ENCODE measurements at places on chromosomes 3 and 15.

DNA sequence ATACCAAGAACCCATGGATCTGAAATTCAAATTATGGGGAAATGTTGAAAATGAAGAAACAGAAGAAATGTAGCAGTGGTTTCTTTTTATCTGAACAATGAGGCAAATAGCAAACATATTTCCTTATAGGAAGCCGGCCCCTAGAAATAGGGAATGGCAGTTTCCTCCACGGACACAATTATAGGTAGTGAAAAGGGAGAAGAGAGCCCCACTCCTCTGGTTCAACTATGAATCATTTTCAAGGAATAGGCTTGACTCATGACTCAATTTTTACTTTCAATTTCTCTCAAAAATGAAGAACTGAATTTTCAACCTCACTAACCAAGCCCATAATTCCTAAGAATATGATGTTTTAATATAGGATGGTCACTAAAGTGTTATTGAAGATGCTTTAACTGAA is 243.1 kb downstream of the MECOM start:
- no peak for DNase-seq

- no peak for DNase-seq
These were observed 45.0 kb upstream of the FAH start for GRCh38 chr15:80107774-80108173.

DNA sequence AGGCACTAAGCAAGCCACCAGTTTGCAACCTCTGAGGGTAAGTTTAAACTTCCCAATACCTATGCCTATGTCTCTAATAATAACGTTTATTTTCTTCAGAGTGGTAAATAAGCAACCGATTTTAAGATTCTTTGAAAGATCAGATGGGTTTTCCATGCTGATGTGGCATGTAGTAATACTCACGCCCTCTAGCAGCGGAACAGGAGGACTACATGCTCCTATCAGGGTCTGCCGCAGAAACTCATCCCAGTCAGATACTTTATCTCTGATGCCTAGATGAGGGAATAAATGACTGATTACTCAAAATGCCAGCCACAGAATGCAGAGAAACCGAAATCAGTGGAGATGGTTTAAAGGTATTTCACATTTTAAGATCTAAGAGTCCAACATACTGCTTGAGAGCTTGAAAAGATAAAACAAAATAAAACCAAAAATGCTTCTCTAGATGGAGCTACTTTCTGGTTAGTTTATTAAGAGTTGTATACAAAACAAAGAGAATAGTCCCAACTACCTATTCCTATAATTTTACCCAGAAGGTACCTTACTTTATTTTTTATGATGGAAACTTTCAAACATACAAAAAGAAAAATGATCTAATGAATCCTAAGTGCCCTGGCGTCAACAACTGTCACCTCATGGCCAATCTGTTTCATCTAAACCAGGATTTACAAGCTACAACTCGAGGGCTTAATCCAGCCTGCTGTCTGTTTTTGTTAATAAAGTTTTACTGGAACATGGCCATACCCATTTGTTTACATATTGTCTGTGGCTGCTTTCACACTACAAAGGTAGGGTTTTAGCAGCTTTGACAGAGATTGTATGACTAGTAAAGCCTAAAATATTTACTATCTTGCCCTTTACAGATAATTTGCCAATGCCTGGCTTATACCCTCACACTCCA is 37.5 kb upstream of the STIMATE start:
- no peak for DNase-seq

- no peak for DNase-seq
These were observed 314.4 kb downstream of the SHQ1 start for GRCh38 chr3:72533591-72534473.

DNA sequence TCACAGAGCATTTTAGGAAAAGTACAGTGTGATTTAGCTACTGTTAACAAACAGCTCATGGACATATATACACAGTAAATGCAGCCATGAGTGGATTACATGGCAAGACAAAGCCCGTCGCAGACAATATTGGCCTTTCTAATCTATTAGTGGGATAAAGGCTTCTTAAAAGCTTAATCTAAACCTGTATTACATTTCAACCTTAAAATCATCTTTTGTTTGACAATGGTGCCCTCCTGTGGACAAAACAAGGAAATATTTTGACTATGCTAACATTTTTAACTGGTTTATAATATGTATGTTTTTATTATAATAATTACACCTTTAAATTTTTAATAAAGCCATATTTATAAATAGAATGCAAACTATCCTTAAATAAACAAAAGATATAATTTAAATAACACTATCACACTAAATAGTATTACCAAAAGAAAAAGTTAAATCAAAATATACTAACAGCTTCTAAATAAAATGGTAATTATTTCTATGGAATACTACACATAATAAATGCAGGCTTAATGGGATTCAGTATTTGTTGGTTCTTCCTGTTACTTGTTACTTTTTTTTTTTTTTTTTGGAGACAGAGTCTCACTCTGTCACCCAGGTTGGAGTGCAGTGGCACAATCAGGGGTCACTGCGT is 38.6 kb downstream of the TAFA4 start:
- DNase-seq: no peak

DNA sequence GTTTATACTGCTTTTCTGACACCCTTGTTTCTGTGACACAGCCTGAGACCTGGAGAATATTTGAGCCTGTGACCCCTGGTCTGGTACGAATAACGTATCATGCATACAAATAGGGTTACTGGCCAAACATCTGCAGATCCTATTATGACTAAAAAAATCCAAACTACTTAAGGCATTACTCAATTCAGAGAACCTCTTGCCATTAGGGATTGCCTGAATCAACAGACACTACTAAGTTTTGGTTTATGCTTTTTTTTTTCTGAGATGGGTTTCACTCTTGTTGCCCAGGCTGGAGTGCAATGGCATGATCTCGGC is 35.4 kb downstream of the OSBPL10 start:
- DNase-seq: no peak

- DNase-seq: no peak
These were observed 82.8 kb upstream of the MRPS22 start for GRCh38 chr3:139260793-139261736.

- no peak for DNase-seq
These were observed 61.6 kb downstream of the SAMMSON start for GRCh38 chr3:70061096-70061495.

GRCh38 chr3:119352863-119353527 is 58.8 kb downstream of the ARHGAP31 start:
- DNase-seq: no peak

- DNase-seq: no peak
These were observed 1061.9 kb downstream of the FHIT start for GRCh38 chr3:60189304-60189703.

- DNase-seq: no peak
These were observed 35.8 kb upstream of the LRRFIP2 start for GRCh38 chr3:37210230-37210629.

DNA sequence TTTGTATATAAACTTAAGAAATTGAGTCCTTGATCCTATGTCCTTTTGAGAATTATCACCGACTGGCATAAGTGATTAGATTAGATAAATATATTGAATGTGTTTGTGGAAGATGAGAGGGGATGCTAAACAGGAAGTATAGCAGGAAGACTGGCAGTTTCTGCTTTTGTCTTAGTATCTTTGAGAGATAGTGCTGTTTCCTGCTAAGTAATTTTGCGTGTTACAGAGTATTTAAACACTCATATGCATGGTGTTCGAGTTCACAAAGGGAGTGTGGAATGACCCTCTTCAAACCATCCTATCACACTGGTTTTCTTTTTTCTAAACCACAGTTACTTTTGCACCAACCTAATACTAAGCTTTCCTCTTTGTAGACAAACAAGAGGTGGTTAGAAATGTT is 106.0 kb downstream of the KLHL25 start:
- no peak for DNase-seq

DNA sequence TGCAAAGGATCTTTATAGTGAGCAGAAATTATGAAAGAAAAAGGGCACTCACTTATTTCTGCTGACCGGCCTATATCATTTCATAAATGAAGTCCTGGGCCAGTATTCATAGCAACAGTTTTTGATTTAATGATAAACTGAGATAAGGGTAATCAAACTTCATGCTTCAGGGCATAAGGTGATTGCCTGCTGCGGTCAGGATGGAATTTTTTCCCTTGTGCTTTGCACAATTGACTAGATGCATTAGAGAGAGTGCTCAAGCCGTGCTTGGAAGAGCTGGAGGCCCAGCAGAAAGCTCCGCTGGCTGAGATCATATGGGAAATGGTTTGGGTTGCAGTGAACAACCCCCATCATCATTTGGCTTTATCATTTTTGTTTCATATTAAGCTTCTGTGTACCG is 10.4 kb downstream of the SEMA6D start:
- DNase-seq: no peak

- no peak for DNase-seq
These were observed 319.5 kb downstream of the C3orf38 start for GRCh38 chr3:88469216-88469615.

DNA sequence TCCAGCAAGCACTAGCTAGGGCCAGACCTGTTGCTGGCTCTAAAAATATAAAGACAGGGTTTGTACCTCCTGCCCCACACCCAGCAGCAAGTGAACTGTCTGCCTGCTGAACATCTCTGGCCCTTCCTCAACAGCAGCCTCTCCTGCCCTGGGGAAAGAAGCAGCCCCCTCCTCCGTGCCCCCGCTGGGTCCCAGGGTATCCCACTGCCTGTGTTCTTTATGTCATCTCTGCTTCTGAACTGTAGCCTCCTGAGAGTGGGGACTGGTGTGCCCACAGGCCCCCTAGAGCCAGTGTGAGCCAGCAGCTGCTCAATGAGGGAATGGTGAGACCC is 54.5 kb downstream of the ACAD9 start:
- DNase-seq: no peak
